Mucosa of gallbladder (tissue), 1 donor: ENCODE measurements at places on chromosomes 6 and 20. TPM values are rescaled to one million over a fixed set of nuclear protein-coding genes. Genes with fewer than 3 reads are reported as not detected.

MAN1A1 gene
- 87.1 TPM for total RNA-seq

GLYATL3 gene
- not detected for total RNA-seq

SOBP gene
- total RNA-seq = 11.0 TPM

TLDC2 gene
- total RNA-seq = 9.7 TPM

CCN6 gene
- not detected for total RNA-seq

VSX1 gene
- not detected for total RNA-seq

BMP6 gene
- total RNA-seq = 7.3 TPM
